ENCODE measurements at places on chromosomes 11 and 22.

DNA sequence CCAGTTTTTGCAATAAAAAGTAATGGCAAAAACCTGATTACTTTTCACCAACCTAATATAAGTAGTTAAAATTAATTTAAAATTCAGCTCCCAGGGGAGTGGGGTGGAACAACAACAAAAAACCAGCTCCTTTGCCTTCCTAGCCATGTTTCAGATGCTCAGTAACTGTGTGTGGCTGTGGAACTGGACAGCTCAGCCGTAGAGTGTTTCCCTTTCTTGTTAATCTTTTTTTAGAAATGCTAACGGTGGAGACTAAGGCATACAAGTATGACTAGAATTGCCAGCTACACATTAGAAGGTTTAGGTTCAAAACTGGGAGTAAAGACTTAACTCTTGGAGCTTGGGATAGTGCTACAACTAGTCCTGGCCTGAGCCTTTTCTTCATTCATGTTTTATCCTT is 45.0 kb downstream of the PPP6R3 start:
- DNase-seq = no peak

GRCh38 chr11:81792416-81792815 is 941.2 kb downstream of the FAM181B start:
- no peak for DNase-seq

DNA sequence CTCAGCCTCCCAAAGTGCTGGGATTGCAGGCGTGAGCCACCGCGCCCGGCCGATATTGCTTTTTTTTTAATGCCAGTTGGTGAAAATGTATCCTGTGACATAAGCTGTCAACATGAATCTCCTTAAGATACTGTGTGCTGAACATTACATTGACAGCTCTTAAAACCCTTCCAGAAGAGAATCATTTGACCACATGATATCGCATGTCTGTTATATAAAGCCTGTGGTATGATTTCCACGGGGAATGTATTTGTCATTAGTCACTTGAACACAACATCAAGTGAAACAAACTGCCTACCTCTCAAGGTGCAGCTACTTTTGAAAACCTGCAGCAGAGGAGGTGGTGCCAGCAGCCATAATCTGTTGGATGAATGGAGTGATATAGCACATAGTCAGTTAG is 67.0 kb downstream of the BCL2L13 start:
- DNase-seq = no peak

- no peak for DNase-seq
These were observed 15.9 kb upstream of the MUC6 start for GRCh38 chr11:1052133-1053011.

GRCh38 chr11:46705070-46705688 is 4.3 kb downstream of the ZNF408 start:
- DNase-seq = no peak

DNA sequence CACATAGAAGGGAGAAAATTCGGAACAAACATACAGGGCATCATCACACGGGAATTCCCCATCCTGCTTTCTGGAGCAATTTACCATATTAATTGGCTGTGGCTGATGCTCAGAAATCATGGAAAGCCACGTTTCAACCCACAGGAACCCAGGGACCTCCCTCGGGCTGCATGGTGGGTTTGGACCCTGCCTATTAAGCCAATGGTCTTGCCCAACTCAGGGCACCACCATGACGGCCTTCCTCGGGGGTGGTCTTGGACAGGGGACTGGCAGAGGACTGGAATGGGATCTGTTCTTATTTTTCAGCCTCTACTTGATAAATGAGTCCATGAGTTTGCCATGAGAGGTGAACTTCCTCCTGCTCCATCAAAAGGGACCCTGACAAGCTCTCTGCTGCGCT is 374.0 kb downstream of the SHANK2 start:
- no peak for DNase-seq

- DNase-seq = no peak
These were observed 107.4 kb downstream of the SEZ6L start for GRCh38 chr22:26276529-26277160.

All from NCI-H526 (cell line).